ENCODE measurements at places on chromosomes 7 and 10. TPM values are rescaled to one million over a fixed set of nuclear protein-coding genes. Genes with fewer than 3 reads are reported as not detected.

- DNase-seq: no peak
Observed at GRCh38 chr10:48901319-48901718, 38.3 kb downstream of the LRRC18 start.

- no peak for DNase-seq
Observed at GRCh38 chr10:110404413-110404812, 93.3 kb upstream of the DUSP5 start.

DNA sequence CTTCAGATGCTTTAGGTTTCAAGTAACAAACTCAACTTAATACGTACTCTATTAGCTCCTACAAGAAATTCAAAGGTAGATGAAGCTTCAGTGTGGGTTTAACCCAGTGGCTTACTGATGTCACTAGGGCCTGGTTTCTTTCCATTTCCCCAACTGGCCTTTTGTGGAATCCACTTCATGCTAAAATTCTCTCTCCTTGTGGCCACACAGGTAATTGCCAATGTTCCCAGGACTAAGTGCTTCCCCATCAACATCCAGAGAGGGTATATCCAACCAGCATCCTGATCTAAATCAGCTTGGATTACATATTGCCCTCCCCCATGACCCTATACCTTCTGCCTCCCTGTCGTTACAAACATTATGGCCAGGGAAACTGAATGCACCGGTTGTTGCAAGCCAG lies 10.7 kb downstream of the FBXL13 start:
- no peak for DNase-seq

- DNase-seq: no peak
Observed at GRCh38 chr10:30675791-30676718, 46.5 kb upstream of the LYZL2 start.

DNA sequence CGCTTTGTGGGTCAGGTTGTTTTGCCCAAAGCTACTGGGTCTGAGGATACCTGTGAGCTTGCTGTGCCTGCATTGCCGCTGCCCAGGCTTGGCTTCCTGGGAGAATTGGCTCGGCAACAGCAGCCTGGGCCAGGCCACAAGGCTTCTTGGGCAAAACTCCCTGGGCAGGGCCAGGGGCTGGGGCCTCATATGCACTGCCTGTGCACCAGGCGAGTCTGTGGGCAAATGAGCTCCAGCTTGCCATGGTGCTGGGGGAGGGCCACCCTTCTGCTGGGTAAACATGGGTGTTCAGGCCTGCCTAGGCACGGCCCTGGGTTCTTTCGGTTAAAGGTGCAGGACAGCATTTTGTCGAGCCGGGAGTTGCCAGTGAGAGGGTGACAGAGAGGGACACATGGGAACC lies 19.4 kb downstream of the ZMIZ1 start:
- no peak for DNase-seq

- no peak for DNase-seq
Observed at GRCh38 chr7:37714606-37715005, 31.0 kb downstream of the GPR141 start.

GRCh38 chr7:155979566-155979965 lies 167.3 kb upstream of the SHH start:
- DNase-seq: no peak

DNA sequence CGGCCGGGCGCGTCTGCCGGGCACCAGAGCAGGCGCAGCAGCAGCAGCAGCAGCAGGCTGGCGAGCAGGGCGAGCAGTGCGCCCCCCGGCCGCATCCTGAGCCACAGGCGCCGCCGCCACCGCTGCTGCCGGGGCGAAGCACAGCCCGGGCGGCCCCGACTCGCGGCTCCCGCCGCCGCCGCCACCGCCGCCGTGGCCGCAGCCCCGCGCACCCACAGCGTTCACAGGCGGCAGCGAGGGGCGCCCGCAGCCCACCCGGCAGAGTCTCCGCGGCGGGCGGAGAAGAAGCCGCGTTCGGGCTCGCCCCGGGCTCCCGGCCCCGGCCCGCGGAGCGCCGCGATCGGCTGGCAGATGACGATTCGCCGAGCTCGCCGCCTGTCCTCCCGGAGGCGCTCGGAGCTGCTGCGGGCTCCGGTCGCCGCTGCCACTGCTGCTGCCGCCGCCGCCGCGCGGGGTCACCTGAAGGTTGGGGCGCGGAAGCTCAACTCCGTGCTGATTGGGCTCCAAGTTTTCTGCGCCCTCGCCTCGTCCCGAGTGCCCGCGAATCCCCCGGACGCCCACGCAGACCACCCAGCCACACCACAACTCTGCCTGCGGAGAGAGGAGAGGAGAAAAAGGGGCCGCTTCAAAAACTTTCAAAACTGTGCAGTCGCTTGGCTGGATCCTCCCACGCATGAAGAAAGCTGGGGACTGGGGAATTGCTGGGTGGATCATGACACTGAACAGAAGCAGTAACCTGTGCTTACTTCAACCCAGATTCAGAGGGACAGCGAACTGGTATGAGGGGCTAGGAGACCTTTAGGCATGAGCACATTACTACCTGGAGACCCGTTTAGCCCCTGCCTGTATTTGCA lies at the start of gene ST8SIA6:
TSS of gene ST8SIA6 (minus strand) at position 435 of the 854 bp plus-strand sequence. CDS start at position 95, 340 bp downstream.
- DNase-seq: no peak

- DNase-seq: no peak
Observed at GRCh38 chr7:120997882-120998474, 9.5 kb downstream of the CPED1 start.

DNA sequence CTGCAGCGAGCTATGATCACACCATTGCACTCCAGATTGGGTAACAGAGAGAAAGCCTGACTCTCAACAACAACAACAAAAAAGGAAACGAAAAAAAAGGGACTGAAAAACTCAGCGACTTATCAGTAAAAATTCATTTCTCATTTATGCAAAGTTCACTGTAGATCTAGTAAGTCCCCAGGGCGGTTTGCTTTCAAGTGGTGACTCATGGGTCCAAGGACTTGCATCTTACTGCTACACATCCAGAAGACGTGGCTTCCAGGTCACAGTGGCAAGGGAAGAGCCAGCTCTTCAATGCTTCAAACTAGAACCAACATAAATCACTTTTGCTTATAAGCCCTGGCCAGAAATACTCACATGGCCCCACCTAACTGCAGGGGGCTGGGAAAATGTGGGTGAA lies 178.3 kb upstream of the AUTS2 start:
- DNase-seq: no peak

DNA sequence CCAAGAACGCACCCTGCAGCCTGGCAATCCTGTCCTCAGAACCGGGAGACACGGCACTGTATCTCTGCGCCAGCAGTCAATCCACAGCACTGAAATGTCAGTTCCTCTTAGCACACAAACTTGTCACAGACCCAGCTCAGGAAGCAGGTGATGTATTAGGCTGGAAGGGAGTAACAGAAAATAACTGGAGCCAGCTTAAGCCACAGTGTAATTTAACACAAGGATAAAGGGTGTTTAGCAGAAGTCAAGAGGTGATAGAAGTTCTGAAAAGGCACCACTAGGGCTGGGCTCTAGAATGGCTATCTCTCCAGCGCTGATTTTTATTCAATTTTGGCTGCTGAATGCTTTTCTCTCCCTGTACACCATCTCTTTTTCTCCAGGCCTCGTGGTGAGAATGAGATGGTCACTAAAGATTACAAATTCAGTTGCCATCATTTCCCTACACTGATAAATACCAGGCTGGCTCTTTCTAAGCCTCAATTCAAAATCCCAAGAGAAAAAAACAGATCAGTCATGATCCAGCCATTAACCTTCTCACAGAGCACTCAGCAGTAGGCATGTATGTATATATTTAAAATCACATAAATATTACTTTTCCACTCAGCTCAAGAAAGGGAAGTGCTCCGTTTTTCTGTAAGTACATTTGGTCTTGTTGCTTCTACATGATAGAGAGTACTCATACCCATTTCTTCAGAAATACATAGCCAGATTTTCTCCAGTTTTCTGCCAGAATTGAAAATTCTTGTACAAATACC lies 102.7 kb upstream of the PRSS1 start:
- DNase-seq: no peak

- DNase-seq: no peak
Observed at GRCh38 chr7:130401101-130401500, 20.8 kb downstream of the CPA1 start.

DNA sequence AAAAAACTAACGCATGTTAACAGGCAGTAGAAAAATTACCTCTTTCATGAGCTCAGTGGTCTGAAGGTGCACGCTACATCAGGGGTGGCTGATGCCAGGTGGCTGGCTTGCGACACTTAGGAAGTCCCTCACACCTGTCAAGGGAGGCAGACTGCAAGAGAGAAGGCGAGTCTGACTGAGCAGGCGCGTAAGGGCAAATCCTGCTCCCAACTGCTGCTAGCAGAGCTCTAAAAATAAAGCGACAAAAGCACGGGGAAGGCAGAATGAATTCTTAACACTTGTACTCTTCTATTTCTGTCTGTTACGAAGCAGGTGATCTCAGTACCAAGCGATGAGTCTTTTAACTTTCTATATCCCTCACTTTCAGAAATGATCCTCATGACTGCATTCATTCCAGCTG lies 33.1 kb downstream of the CACNA2D1 start:
- DNase-seq: no peak

DNA sequence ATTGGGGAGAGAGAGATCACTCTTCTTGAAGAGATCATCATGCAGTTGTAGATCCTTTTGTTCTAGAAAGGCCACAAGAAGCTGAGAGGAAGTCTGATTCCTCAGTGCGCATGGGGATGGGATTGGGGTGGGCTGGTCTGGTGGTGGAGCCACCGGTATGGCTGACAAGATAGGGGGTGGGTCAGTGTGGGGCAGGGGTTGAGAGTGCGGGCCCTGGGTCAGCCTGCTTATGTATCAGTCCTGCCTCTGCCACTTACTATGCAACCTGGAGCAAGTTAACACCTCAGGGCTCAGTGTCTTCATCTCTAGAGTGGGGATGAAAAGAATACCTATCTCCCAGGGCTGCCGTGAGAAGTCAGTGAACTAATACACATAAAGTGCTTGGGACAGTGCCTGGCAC lies 8.0 kb downstream of the SMARCD3 start:
- DNase-seq: no peak

DNA sequence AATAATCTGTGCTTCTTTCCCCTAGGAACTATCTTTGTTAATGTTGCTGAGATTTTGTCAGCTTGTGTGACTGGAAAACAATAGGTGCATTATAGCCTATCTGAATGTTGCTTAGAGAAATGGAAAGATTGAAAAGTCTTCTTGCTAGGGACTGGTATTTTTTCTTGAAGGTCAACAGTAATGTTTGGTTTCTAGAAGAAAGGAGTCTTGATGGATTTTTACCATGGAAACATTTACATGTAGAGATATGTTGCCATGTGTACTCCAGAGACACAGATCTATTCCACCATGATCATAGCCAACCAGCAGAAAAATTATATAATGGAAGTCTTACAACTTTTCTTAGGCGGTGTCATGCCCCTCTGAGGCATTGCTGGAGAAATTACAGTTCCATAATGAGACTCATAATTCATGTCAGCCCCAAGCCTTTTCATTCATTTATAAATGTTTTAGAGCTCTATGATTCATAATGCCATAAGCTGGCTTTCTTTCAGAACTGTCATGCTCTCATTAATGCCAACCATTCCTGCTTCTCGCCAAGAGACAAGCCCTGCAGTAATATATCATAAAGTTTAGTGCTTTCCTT lies 175.1 kb upstream of the PTPRZ1 start:
- no peak for DNase-seq

GRCh38 chr10:107434854-107435253 lies 270.3 kb upstream of the SORCS1 start:
- DNase-seq: no peak

GRCh38 chr7:40586197-40586596 lies 451.4 kb downstream of the SUGCT start:
- DNase-seq: no peak

- no peak for DNase-seq
Observed at GRCh38 chr10:86664341-86665217, 3.7 kb upstream of the LDB3 start.

DNA sequence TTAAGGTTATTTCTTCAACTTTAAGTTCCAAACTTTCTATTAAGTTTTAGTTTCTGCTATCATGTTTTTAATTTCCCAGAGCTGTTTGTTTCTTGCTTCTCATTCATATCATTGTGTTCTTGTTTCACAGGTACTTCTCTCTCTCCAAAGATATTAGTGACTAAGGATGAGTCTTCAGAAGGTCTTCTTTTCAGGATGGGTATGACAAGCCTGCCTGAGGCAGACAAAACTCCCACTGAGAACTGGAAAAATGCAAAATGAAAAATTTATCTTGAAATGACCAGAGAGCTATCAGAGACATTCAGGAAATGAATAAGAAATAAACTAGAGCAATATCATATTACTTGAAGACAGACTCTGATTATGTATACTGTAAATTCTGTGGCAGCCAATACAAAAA lies 110.8 kb upstream of the EGFR start:
- DNase-seq: no peak

DNA sequence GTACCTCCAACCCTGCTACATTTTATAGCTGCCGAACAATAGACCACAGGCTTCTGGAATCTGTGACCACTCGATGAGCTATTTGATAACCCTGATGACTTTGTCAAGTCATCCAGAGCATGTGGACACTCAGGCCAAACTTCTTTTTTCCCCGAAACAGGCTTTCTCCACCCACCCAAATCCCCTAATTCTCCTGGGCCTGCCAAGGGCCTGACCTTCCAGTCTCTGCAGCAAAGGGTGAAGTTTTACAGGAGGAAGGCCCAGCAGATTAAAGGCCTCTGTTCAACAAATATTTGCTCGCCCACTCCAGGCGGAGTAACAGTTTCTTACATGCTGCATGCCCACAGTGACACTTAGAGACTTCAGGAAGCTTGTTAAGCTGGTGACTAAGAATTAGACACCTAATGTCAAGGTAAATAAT lies 2.0 kb downstream of the JCAD start:
- no peak for DNase-seq

DNA sequence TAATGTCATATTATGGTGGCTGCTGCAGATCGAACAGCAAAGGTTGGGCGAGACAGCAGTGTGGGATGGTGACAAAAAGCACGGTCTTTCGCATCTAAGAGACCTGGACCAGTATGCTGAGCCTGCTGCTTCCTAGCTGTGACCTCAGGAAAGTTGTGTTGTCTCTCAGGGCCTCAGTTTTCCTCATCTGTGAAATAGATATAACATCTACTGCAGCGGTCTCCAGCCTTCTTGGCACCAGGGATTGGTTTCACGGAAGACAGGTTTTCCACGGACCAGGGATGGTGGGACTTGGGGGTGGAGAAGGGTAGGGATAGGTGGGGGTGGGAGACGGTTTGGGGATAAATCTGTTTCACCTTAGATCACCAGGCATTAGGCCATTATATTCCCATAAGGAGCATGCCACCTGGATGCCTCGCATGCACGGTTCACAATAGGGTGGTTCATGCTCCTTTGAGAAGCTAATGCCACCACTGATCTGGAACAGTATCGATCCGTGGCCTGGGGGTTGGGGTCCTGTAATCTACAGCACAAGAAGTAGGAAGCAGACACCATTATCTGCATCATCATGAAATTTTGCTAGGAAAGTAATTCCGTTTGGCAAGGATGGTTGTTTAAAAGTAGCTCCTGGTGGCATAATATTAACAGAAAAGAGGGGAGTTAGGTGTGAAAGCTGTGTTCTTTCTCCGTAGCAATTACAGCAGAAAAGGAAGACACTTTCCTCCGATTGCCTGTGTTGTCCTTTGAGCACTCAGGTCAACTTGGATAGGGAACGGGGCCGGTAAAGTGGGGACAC lies 10.8 kb downstream of the KLF6 start:
- DNase-seq: no peak

The SEMA3C gene
- 184 TPM for total RNA-seq

The AGAP5 gene
- total RNA-seq: 10.9 TPM

The FAM53B gene
- 26.6 TPM for total RNA-seq

The EPDR1 gene
- 98.8 TPM for total RNA-seq

The ACBD7 gene
- 0.63 TPM for total RNA-seq

The PFKFB3 gene
- total RNA-seq: 311 TPM

The SPDYE2B gene
- total RNA-seq: not detected

The TMEM213 gene
- not detected for total RNA-seq

The CRPPA gene
- total RNA-seq: 2.1 TPM

The EPHA1 gene
- 0.41 TPM for total RNA-seq
